ENCODE measurements at places on chromosomes 11 and 22.
A peak's percentile ranks its signal among the peaks of the same experiment; 100 is the strongest.

- DNase-seq: no peak
Observed at GRCh38 chr11:105229761-105230160, 90.2 kb upstream of the CARD18 start.

DNA sequence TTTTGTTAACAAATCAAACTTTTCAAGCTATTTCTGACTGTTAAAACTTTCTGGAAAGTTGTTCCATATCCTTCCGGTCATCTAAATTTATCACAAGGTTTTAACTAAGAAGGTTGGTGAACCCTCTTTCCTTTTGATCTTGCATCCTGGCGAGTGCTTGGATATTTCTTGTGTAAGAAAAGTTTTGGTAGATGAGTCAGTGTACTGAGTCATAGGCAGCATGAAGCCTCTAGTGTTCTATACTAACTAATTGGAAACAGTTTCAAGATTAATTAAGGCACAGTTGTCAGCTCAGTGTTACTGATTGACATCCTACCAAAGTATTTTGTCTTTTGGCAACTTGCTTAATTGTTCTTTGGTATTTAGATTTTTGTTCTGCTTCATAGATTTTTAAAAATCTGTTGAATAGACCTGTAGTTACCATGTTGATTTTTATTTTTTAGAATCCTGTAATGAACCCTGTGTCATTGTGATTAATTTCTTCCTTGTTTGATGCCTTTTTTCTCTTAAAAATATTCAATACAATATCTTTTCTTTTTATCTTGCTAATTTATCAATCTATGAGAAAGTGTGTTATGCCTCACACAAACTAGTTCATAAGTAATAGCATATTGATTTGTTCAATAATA, 38.0 kb downstream of the METTL15 start:
- DNase-seq: peak; percentile 81

DNA sequence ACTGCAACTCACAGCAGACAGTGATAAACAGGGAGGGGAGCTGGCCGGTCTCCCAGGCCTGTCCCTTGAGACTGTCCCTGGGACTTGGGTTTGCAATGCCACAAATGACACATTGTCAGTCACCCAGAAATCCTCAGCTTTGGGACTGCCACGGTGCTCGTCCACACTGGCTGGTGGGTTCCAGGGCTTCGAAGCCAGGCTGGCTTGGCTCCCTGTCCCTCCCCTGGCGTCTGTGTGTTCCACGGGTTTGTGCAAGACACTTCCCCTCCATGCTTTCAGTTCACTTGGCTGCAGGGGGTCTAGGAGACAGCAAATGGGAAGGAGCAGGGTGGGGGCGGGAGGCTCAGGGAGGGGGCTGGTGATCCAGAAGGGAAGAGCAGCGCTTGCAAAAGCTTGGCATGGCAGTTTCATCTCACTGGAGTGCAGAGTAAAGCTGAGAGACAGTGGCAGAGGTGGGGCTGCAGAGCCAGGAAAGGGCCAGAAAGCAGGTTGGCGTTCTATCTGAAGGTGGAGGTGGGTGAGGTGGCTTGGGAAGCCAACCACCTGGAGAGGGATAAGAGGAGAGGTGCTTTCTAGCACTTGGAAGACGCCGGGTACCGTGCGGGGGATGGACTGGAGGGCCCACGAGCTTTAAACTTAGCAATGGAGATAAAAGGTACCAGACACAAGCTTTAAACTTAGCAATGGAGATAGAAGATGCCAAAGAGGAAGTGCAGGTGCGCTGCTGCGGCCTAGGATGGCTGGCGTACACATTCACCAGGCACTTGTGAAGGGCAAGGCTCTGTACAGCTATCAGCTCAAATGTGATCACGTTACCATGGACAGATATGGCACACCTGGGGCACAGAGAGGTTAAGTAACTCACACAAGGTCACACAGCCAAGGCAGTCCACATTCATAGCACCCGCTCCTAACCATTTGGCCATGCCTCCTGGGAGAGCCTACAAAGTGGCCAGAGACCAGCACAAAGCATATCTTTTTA, 86.4 kb upstream of the SHISAL1 start:
- DNase-seq: no peak

- DNase-seq: no peak
Observed at GRCh38 chr22:42236268-42236667, 34.2 kb downstream of the TCF20 start.

GRCh38 chr11:12769834-12770345, 95.7 kb downstream of the TEAD1 start:
- peak; percentile 83 for DNase-seq

Data from RWPE1 (cell line).